ENCODE measurements at places on chromosomes 12 and 14.
A peak's percentile ranks its signal among the peaks of the same experiment; 100 is the strongest.

DNA sequence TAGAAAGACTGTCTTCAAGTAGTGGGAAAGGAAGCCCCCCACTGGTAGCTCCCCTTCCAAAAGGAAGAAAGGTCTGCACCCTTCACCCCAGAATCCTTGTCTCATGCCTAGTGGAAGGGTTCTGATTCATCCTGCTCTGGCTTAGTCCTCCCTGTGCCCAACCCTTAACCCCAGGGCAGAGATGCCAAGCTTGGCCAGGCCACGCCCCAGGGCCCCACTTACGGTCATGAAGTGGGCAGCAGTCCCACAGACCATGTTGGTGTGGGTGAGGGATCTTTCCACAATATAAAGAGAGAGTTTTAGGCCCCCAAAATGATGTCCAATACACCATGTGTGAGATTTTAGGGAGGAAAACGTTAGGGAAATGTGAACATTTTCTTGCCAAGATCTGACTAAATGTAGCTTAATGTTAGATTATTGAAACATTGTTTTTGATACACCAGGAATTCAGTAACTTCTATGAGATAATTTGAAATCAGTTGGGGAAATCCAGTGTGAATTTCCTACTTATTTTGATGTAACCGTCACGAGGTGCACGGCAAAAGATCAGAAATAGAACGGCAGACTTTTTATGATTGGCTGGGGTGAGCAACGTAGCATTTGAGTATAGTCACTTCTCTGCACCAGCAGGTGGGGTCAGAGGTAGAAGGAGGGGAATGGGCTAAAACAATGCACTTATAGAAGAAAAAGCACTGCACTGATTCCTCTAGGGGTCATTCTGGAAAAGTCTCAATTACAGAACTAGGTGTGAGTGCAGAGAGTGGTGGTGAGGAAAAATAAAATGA lies 8.2 kb upstream of the SSPN start:
- no peak for DNase-seq

DNA sequence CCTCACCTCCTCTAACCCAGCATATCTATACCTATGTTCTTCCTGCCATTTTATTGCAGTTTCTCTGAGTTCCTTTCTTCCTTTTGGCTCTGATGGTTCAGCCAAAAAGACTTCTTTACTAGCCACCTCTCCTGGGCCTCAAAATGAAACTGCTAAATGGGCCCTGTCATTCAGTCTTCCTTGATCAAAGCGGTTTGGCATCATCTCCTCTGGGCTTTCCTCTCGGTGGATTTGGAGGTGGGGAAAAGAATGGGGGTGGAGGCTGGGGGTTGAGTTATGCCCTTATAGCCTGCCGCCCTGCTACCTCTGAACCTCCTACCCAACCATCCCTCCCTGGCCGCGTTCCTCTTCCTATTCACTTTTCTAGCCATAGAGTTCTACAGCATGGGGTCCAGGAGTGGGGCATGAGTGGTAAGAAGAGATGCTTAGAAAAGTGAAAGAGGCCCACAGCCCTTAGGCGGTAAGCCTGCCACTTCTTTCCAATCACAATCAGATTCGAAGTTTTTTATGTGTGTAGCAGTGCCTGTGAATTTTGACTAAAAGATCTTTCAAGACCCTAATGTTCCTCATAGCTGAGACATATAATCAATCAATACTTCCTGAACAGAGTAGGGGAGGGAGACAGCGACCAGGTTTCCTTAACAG lies 2.5 kb downstream of the AJUBA start:
- no peak for DNase-seq

DNA sequence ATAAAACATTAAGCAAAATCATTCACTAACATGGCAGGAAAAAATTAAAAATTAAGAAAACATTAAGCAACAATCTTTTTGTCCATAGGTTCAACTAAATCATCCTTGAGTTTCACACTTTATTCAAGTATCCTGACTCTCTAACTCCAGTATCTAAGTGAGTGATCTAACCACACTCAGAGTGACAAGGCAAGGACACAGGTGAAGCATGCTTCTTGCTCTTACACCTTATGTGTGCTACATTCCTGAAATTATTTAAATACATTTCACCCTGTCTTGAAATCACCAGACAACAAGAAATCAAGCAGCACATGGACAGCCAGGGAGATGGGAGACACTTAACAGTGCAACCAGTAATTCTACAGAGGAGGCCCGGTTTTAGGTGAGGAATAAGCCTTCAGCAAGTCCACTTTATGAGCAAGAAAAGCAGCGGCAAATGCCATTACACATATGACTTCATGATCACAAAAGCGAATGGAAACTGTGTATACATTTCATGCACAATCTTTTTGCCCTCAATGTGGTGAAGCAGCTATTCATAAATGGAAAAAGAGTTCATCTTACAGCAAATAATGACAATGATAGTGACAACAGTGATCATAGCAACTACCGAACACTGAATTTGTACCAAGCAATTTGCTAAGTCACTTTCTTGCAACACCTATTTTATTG lies 37.4 kb downstream of the PHLDA1 start:
- DNase-seq = no peak

GRCh38 chr12:122947352-122947792 lies 18.9 kb downstream of the ABCB9 start:
- DNase-seq = no peak

DNA sequence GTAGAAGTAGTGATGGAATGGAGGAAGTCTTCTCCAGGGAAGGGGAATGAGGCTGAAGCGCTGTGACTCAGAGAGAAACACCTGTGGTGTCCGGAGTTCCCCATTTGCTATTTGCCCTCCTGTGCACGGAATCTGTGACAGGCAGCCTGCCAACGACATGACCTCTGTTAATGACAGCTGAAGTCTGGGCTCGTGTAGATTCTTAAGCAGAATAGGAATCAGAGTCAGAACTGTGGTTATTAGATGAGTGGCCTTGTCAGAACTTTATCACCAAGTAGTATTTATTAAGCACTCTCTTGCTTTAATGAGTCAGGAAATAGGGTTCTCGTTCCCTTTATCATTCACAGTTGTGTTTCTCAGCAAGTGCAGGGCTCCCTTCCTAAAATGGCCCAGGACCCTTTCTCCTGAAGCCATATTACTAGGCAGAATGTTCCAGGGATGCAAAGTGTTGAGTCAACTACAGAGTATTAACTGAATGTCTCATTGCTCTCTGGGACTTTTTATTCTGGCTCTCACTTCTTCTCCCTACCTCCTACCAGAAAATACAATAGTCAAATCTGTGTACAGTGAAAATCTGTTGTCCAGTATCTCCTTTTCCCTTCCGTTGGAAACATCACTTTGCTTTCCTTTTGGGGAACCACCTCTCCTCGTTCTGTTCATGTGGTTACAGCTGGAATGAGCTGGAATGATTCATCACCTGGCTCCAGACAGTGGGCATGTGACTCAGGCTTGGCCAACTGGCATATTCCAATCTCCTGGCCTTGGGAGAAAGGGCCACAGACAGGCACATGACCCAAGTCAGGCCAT lies 77.8 kb upstream of the MAX start:
- peak; percentile 43 for DNase-seq

DNA sequence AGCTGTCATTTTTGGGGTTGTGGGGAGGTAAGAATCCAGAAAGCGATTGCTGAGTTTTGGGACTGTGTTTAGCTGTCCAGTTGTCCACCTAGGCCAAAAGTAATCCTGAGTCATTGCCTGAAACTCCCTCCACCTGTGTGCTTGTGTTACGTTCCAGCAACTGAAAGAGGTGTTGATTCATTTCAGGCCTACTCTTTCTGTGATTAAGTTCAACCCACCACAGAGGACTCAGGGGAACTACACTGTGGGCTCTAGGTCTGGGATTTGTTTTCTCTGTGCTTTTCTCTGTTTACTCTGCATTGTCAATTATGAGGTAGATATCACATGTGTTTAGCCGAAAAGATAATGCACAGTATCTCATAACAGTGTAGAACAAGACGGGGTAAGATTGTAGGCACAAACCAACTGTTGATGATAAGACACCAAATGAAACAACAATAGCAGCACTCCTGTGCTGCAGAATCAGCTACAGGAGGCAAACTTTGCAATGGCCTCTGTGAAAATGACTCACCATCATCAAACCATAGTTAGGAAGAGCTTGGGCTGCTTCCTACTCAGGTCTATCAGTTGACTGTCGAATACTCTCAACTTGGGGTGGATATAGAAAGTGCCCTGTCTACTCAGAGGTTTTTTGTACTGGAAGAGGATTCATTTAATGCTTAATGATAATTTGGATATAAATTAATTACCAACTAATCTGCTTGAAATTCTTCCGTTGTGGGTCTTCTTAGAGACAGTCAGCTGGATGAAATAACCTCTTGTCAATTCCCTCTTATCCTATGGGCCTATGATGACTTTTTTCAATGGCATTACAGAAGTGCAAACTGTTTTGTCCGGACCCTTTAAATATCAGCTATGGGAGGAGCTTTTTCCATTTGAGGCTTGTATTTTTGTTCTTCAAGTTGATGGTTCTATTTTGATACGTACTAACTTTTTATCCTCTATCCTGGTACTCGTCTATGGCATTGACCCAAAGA lies 385.9 kb downstream of the BMP4 start:
- DNase-seq = peak; percentile 53

DNA sequence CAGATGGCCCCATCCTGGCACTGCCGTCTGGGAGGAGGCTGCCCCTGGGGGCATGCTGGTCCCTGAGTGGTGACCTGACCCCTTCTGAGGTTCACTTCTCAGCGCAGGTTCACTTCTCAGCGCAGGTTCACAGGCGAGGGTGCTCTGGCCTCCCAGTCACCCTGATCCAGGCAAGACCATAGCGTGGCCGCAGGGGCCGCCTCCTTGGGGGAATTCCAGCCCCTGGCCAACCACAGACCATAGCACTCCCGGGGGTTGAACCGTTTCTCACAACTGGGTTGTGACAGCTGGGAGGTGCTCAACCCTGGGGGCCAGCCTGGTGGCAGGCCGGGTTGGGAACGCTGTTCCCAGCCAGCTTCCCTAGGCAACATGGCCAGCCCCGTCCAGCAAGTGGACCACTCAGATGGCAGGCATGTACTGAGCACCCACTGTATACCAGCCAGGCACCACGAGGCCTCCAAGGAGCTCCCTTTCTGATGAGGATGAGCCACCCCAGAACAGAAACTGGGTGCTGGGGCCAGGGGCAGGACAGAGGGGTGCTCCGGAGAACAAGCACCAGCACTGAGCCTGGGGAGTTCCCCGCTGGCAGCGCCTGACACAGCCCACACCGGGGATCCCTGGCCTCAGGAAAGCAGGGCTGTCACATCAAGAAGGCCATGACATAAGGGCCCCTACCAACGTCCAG lies 28.3 kb upstream of the ZFP36L1 start:
- no peak for DNase-seq

DNA sequence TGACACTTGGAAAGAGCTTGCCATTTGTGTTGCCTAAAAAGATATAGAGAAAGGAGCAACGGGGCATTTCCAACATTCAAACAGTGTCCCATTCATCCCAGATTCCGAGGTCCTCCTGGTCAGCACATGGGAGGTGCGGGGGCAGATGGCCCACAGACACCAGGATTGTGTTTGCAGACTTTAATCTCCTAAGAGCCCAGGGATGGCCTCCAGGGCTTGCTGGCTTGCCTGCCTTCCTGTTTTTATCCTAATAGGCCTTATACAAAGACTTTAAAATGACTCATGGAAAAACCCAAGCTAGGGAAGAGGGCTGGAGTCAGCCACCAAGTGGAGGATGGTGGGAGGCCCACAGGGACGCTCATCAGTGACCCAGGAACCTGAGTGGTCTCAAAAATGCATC lies 21.5 kb upstream of the FAM181A start:
- no peak for DNase-seq

GRCh38 chr12:124259154-124260066 lies 35.5 kb upstream of the RFLNA start:
- DNase-seq = no peak

- no peak for DNase-seq
Observed at GRCh38 chr12:89083491-89083890, 268.8 kb downstream of the DUSP6 start.
